Activated CD4-positive, alpha-beta T cell treated with anti-CD3 and anti-CD28 coated beads, Interleukin-2, Interleukin-4, amounts not matched to agents 100 ng/mL and 50 ng/mL, durations not matched to agents 16 hours and 8 hours (primary cell): ENCODE measurements at places on chromosomes 11 and 22.

DNA sequence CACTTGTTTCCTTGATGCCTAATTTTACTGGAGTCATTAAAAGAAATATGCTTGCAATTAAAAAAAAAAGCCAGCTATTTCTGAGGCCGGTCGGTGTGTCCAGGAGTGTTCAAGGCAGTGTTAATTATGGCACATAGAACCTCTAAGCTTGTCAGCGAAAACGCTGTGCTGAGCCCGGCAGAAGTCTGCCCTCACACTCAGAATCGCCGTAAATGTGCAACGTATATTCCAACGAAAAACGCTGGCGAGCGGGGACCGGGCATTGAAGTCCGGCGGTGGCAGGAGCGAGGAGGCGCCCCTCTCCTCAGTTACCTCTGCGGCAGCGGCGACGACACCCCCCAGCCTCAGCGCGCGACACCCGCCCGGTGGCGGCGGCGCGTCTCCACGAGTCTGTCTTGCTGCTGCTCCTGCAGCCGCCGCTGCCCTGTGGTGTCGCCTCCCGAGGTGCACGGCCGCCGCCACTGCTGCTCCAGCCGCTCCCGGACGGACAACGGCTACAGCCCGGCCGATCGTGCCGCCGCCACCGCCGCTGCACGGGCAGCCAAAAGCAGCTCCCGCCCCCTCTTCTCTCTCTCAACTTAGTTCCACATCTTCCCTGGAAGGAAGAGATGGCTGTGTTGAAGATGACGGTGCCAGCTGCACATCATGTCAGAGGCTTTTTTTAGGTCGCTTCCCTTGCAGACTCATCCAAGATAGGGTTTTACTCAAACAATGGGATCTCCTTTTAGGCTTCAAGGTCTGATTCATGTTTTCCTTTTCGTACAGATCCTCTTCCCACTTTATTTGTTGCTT, 56.0 kb downstream of the JAM3 start:
- no peak for DNase-seq

- no peak for DNase-seq
Measured at GRCh38 chr11:73345481-73346160, 30.6 kb upstream of the RELT start.

GRCh38 chr11:12599408-12600143, 74.6 kb upstream of the TEAD1 start:
- DNase-seq = peak; percentile 44

GRCh38 chr22:44363013-44363979, 50.5 kb upstream of the SHISAL1 start:
- DNase-seq = no peak
